ENCODE measurements at places on chromosomes 5 and 9.

GRCh38 chr9:106889061-106889590 lies 26.2 kb downstream of the ZNF462 start:
- DNase-seq = no peak

DNA sequence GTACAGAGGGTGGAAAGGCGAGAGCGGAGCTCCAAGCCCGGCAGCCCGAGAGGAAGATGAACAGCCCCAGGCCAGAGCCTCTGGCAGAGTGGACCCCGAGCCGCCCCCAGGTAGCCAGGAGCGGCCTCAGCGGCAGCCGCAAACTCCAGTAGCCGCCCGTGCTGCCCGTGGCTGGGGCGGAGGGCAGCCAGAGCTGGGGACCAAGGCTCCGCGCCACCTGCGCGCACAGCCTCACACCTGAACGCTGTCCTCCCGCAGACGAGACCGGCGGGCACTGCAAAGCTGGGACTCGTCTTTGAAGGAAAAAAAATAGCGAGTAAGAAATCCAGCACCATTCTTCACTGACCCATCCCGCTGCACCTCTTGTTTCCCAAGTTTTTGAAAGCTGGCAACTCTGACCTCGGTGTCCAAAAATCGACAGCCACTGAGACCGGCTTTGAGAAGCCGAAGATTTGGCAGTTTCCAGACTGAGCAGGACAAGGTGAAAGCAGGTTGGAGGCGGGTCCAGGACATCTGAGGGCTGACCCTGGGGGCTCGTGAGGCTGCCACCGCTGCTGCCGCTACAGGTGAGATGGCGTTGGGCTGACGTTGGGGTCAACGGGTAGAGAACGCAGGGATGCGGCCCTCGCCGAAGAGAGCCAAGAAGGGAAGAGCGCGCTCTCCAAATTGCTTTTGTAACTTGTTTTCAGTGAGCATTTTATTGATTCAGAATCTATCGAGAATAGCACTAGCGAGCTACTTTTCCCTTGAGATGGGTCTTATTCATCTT lies at the start of gene PTGER4:
Gene PTGER4, plus strand, starts transcription at position 3 of the 769 bp plus-strand sequence. CDS start 1,079 bp downstream, outside the sequence.
- DNase-seq = no peak

DNA sequence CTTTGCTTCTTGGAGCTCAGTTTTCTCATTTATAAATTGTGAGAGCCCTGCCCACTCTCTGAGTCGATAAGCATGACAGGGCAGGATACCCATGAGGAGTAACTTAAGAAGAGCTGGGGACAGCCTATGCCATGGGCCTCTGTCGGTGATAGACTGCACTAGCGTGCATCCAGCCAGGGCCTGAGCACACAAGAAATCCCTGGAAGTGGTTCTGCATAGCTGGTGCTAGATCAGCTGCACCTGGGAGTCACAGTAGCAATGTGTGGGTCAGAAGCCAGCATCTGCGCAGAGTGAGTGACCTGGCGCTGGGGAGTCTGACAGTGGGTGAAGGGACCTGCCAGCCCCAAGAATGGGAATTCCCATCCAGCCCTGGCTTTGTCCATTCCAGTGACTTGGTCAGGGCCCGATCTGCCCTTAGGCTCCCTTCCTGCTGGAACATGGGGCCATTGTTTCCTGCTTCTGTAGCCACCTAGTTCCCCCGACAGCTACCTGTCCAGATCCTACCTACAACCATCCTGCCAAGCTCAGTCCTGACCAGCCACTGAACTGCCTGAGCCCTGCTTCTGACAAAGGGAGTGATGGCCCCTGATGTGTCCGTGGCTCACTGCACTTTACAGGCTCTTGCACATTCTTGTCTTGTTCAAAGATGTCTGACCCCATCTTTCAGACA lies 35.9 kb upstream of the NANS start:
- no peak for DNase-seq

DNA sequence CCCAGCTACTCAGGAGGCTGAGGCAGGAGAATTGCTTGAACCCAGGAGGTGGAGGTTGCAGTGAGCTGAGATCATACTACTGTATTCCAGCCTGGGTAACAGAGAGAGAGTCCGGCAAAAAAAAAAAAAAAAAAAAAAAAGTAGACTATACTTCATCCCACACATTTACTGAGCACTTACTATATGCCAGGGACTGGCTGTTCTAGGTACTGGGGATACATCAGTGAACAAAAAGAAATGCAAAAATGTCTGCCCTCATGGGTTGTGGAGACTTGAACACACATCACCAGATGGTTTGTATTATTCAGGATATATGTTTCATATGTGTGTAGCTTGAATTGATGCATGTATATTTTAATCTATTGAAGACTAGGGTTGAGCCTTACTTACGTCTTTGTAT lies 2.9 kb upstream of the LHFPL2 start:
- DNase-seq = no peak

- DNase-seq = no peak
Measured at GRCh38 chr9:106752581-106752980, 110.4 kb upstream of the ZNF462 start.

DNA sequence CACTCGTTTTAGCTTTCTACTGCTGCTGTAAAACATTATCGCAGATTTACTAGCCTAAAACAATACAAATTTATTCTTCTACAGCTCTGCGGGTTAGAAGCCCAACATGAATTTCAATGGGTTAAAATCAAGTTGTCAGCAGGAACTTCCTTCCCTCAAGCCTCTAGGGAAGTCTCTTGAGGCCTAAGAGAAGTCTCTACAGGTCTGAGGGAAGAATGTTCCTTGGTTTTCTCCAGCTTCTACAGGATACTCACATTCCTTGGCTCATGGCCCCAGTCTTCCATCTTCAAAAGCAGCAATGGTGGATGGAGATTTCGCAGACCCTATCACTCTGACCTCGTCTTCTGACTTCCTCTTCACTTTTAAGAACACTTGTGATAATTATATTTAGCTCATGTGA lies 21.6 kb upstream of the SSBP2 start:
- no peak for DNase-seq

DNA sequence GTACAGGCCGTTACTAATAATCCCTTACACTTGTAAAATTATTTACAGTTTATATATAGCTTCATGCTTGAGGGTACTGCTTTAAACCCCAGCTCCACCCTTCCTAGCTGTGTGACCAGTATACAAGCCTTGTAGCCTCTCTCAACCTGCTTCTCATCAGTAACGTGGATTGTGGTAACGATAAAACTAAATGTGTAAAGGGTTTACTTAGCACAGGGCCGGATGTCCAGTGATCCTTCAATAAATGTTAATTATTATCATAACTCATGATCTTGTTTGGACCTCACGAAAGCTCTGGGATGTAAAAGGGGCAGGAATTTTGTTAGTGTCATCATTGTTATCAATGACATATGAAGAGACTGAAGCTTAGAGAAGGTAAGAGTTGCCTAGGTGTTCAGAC lies 7.5 kb upstream of the ARSI start:
- no peak for DNase-seq

- DNase-seq = no peak
Measured at GRCh38 chr5:125464847-125465432, 718.5 kb upstream of the ZNF608 start.

GRCh38 chr5:178284093-178284675 lies 51.6 kb upstream of the PHYKPL start:
- DNase-seq = no peak

DNA sequence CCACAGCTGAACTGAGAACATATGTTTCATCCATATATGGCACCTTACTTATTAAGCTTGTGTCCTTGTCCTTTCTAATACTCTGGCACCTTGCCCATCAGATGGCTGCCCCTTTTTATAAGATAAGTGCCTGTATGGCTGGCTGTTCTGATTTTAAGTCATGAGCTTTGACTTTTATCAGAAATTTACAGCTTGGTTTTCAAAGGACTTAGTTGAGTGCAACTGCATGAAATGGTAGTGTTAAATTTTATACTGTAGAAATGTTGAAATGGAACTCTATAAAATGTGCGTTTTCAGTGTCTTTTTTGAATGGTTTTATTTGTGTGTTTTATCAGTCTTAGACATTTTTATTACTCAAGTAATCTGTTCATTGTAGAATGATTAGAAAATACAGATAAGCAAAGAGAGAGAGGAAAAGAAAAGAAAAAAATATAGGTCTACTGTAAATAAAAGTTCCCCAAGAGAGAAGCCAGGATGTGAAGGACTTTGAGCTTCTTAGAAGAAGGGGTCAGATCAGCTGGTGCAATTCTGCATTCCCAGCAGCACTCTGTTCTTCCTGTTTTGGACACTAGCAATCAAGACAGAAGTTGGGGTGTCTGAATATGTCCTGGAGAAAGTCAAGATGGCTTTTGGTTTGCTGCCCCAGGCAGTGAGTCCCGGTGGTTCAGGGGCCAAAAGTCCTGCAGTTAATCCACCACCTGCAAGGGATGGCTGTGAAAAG lies 38.9 kb downstream of the ARHGAP26 start:
- DNase-seq = no peak

- no peak for DNase-seq
Measured at GRCh38 chr5:57448287-57448686, 34.3 kb downstream of the ACTBL2 start.

DNA sequence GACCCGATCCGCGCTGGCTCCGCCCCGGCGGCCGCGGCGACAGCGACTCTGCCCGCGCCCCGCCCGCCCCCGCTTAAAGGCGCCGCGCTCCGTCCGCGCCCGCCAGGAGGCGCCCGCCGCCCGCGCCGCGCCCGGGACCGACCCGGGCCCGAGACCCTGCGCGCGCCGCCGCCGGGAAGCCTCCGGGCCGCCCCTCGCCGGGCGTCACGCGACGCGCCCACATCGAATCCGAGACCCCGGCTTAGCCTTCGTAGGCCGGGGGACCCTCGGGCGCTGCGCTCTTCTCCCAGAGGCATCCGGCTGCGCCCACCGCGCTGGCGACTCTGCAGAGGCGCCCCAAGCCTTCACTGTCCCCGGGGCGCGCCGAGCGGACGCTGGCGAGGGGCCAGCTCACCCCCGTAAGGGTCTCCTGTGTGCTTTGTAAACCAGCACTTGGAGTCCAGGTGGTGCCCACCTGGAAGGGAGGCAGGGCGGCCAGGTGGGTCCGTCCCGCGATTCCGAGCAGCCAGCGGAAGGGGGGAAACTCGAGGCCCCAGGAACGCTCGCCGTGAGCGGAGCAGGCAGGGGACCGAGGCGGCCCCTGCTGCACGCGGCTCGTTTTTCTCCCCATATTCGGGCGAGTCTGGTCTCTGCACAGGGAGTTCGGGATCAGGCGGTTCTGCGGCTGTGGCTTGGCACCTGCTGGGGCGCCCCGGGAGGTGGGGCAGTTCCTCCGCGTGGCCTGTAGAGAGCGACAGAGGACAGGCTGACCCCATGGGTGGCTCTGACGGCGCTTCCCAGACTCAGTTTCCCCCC lies 423 bp upstream of the ABCA2 start:
- DNase-seq = peak; percentile 77

- DNase-seq = no peak
Measured at GRCh38 chr5:133494923-133495246, 117.5 kb downstream of the FSTL4 start.

DNA sequence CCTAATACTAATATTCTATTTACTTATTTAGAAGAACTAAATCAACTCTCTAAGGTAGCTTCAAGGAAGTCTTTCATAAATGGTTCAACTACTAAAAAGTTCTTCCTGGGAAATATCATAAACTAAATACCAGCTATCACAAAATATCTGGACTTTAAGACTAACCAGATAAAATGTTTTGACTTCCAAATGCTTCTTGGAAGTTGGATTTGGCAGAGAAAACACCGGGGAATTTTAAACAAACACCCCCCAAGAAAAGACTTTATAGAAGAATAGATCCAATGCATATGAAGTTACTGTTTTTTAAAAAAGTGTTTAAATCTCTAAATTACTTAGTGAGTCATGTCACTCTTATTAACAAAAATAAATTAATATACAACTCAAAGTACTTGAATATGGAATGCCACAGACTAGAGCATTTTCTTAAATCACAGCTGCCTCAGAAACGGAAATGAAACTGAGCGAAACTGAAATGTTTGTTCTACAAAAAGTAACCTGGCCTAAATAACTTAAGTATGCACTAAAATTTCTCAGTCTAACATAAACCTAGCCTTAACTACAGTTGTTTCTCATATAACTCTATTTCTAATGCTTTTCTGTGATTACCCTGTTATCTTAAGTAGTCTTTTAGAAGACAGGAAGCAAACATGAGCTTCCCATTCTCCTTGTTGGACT lies 6.8 kb downstream of the ABCA1 start:
- no peak for DNase-seq

GRCh38 chr9:114446672-114447450 lies 58.4 kb downstream of the WHRN start:
- DNase-seq = no peak

GRCh38 chr5:123359454-123360200 lies 63.6 kb downstream of the CEP120 start:
- no peak for DNase-seq

DNA sequence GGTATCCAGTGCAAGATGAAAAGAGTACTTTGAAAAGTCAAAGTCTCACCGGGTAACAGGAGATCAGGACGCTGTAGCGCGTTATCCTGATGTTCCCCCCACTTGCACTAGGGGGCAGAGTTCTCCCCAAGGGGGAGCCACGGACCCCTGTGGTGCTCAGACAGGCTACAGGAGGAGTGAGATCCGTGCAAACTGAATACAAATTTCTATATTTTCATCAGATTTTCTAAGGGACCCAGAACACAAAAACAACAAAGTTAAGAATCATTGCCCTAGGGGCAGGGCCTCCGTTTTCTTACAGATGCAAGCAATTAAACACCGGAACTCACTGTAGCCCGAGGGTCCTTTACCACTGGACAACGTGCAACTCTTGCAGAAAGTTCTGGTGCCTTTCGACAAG lies 2.0 kb downstream of the MYO10 start:
- DNase-seq = no peak
